NB4 (cell line): ENCODE measurements at places on chromosomes 1 and 21.

- DNase-seq, result no peak
Measured at GRCh38 chr1:223885614-223886013, 39.9 kb upstream of the TP53BP2 start.

- DNase-seq, result no peak
Measured at GRCh38 chr1:163273766-163274441, 47.9 kb upstream of the NUF2 start.

- no peak for DNase-seq
Measured at GRCh38 chr1:170790175-170790574, 126.2 kb downstream of the PRRX1 start.

DNA sequence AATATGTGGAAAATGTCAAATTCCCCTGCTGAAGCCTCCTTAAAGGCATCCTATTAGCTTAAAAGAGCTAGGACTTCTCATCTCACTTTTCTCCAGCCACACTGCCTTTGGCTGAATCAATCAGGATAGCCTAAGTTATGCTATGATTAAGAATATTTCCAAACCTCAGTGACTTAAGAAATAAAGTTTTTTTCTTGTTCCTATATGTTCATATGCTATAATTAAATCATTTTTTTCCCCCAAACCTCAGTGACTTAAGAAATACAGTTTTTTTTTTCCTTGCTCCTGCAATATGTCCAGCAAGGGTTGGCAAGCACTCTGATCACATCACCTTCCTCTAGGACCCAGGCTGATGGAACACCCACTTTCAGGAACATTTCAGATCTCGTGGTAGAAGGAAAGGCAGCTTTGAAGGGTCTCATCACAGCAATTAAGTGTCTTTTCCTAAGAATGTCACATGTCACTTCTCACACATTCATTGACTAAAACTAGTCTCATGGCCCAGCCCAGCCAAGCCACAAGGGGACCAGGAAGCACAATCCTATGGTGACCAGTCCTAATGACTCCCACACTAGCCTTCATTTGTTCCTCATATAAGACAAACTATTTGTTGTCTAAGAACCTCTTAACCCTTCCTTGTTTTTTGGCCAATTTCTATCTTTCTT, 6.3 kb upstream of the JUN start:
- DNase-seq, result no peak
